ENCODE measurements at places on chromosomes 1 and 21.
A peak's percentile ranks its signal among the peaks of the same experiment; 100 is the strongest.

DNA sequence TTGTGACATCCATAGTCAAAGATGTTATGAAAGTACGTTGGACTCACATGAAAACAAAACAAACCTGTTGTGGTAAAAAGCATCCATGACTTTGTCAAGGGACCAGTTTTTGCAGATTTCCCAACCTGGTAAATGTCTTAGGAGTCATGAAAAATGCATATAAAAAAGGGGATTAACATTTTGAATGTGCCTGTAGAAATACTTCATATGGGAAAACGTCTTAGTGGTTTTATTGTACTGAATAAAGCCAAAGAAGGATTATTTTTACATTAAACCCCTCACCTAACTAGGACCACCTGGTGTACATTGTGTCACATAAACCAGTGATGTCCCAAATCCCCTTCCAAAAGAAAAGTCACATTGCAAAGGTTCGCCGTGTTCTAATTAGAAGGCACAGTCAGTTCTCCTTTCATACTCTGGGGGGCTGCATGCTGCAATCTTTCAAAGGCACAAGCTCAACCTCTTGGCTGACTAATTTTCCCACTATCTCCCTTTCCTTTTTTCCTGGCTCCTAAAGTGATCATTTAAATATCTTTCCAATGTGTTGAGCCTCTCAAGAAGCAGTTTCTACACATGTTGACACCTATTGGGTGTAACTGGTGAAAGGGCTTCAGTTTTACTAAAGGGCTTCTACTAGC is 119.8 kb upstream of the SPAG17 start:
- no peak for DNase-seq
- no peak overlapping the region for H3K4me3 ChIP-seq
- no peaks in the 10 kb centered on the region for H3K27me3 ChIP-seq
- H3K36me3 ChIP-seq = no peaks in the 10 kb centered on the region
- H3K4me1 ChIP-seq = peaks cover 5% of the 10 kb centered on the region
- no peak overlapping the region for H3K27ac ChIP-seq

- H3K27ac ChIP-seq = no peak overlapping the region
- H3K4me3 ChIP-seq = no peak overlapping the region
- H3K36me3 ChIP-seq = no peaks in the 10 kb centered on the region
- H3K27me3 ChIP-seq = no peaks in the 10 kb centered on the region
- peaks cover 2% of the 10 kb centered on the region for H3K4me1 ChIP-seq
- no peak for DNase-seq
Observed at GRCh38 chr1:226778657-226779058, 39.6 kb upstream of the ITPKB start.

- no peaks in the 10 kb centered on the region for H3K4me1 ChIP-seq
- no peak for DNase-seq
- no peaks in the 10 kb centered on the region for H3K27me3 ChIP-seq
- H3K36me3 ChIP-seq = no peaks in the 10 kb centered on the region
Observed at GRCh38 chr1:3504151-3504821, 49.8 kb downstream of the ARHGEF16 start.

GRCh38 chr1:26677306-26678115 is 18.3 kb upstream of the ARID1A start:
- H3K4me1 ChIP-seq = peaks cover 3% of the 10 kb centered on the region
- no peaks in the 10 kb centered on the region for H3K36me3 ChIP-seq
- peak; percentile 58 for DNase-seq
- H3K27ac ChIP-seq = no peak overlapping the region
- H3K4me3 ChIP-seq = no peak overlapping the region

- H3K4me3 ChIP-seq = no peak overlapping the region
- H3K4me1 ChIP-seq = no peaks in the 10 kb centered on the region
- no peak overlapping the region for H3K27ac ChIP-seq
- H3K36me3 ChIP-seq = no peaks in the 10 kb centered on the region
- no peaks in the 10 kb centered on the region for H3K27me3 ChIP-seq
Observed at GRCh38 chr1:215004121-215004827, 78.3 kb upstream of the KCNK2 start.

Data from H1 (cell line).